ENCODE measurements at places on chromosomes 7 and 10. TPM values are rescaled to one million over a fixed set of nuclear protein-coding genes. Genes with fewer than 3 reads are reported as not detected.

The IGF2BP3 gene
- total RNA-seq: not detected

The ANKRD61 gene
- not detected for total RNA-seq

The LIPM gene
- total RNA-seq: not detected

The GIMAP6 gene
- total RNA-seq: 14.9 TPM

Measured in mucosa of descending colon (tissue), 3 donors.